ENCODE measurements at places on chromosomes 5 and 9. TPM values are rescaled to one million over a fixed set of nuclear protein-coding genes. Genes with fewer than 3 reads are reported as not detected.

Gene OTP
- not detected for total RNA-seq

Gene FAM81B
- total RNA-seq, result not detected

Gene TAF11L3
- not detected for total RNA-seq

Gene HEMGN
- total RNA-seq, result 2.1 TPM

Gene RBM22
- total RNA-seq, result 104 TPM

Gene FOXI1
- total RNA-seq, result not detected

Gene IL13
- 0.72 TPM for total RNA-seq
